ENCODE measurements at places on chromosomes 7 and 10.

DNA sequence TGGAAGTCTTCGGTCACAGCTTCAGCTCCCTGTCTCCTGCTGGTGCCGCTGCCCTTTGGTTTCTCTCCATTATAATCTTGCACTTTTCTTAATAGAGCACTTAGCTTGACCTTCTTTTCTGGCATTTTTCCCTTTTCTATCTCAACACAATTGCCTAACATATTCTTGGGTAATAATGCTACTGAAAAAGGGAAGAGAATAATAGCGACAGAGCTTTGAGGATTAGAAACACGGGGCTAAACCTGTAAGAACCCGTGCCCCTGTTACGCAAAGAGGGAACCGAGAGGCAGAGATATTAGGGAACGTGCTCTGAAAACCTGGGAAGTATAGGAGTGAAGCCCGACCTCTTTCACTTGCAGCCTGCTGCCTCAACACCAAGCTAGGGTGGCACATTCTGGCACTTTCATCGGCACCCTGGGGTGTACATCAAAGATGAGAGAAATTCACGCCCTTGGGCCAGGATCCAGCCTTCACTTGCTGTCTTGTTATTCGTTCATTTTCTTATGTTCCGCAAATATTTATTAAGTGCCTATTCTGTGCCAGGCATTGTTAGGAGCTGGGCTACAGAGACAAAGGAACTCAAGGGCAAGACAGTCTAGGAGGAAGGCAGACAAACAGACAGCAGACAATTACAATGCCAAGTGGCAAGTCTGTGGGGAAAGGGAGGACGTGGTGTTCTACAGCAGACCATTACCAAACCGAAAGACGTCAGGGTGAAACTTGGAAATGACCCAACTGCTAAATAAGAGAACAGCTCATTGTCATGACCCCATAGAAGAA is 33.0 kb upstream of the GALNTL5 start:
- DNase-seq = no peak

DNA sequence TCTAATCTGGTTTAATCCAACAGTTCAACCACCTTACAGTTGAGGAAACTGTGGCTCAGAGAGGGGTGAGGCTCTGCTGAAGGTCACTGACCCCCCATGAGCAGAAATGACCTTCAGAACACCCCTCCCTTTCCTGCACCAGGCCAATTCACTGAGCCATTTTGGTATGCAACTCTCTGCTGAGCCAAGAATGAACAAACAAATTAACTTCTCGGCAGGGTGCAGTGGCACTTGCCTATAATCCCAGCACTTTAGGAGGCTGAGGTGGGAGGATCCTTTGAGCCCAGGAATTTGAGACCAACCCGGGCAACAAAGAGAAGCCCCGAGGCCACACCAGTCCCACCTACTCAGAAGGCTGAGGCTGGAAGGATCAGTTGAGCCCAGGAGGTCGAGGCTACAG is 29.8 kb downstream of the PDGFA start:
- no peak for DNase-seq

DNA sequence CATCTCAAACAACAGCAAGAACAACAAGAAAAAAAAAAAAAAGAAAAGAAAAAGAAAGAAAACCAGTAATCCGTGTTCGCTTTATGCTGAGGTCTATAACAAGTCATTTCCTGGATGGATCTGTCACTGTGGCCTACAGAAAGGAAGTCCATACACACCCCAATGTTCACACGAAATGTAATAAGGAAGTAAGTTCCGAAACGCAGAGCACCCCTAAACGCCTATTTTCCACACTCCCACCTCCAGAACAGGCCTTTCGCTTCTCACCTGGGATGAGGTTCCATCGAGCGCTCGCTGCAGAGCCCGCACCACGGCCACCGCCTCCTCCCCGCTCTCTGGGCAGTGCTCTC is 735 bp downstream of the ZNF394 start:
- no peak for DNase-seq

- peak; percentile 95 for DNase-seq
Measured at GRCh38 chr10:110353244-110354119, 48.8 kb upstream of the SMNDC1 start.

GRCh38 chr10:97571622-97572021 is 957 bp upstream of the ANKRD2 start:
- no peak for DNase-seq

DNA sequence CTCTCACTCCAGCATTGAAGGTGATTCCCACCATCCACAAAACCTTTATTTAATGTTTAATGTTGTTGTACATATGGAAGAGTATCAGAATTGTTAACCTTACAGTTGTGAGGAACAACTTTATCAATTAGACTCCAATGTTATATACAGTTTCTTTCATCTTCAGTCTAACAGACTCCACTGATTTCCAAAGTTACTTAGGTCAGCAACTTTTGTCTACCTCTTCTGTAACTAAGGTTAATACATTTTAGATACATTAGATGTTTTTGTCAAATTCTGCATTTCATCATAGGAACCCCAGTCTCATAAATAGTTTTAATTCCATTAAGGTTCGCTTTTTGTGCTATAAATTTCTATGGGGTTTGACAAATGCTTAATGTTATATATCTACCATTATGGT is 223.9 kb upstream of the POM121L12 start:
- DNase-seq = no peak

GRCh38 chr7:116806046-116806944 is 56.1 kb upstream of the CAPZA2 start:
- no peak for DNase-seq

DNA sequence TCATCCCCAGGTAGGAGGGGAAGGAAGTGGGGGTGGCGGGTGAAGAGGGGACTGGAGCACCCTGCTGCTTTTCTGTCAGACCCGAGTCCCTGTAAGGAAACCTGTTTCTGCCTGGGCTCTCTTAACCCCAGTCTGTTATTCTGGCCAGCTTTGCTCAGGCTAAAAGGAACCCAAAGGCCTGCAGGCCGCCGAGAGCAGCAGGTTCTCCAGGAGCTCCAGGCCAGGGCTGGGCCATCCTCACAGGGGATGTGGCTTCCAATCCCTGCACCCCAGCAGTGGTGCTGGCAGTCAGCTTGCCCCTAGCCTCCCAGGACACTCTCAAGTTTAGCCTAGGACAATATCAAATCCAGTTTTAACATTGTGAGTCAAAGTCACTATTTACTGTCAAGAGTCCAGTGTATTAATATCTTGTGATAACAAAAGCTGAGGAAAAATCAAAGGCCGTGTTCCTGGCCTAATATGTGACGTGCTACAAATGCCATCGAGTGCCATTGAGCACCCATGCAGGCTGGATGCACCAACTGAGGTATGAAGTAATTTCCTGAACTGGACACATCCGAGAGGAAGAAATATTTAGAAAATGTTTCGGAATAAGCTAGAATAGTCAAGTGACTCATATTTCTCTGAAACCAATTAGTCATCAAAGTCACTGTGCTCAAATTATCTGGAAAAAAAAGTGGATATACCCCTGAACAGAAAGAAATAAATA is 7.0 kb downstream of the PKD1L1 start:
- peak; percentile 84 for DNase-seq

GRCh38 chr7:129227646-129228578 is 3.1 kb downstream of the AHCYL2 start:
- DNase-seq = no peak

GRCh38 chr7:71988201-71988600 is 423.9 kb downstream of the CALN1 start:
- DNase-seq = no peak

DNA sequence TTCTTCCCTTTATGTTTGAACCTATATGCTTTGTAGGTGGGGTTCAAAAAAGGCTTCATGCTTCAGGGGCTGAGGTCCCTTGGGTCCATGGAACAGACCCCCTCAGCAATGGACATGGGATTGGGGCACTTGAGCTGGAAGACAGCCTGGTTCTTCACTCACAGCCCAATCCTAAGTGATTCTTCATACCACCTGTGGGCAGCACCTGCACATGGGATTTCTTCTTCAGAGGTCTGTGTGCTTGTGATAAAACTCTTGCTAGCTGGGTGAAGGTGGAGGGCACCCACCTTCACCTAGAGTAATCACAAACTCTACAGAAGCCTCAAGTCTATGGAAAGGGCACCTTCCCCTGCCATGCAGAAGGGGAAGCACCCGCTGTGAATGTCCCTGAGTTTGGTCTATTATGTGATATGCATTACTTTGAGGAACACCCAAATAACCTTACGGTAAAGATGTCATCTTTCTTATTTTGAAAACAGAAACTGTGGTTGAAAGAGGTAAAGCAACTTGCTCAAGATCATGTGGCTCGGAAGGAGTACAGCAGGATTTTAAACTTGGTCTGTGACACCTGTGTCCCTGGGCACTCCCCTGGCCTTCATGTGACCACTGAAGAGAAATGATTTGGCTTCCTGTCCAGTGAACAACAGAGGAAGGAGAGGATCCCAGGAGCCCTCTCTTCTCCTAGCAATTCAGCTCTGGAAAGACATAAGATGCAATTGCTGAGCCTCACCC is 469.5 kb upstream of the ZMIZ1 start:
- DNase-seq = no peak

GRCh38 chr10:28668363-28669226 is 8.7 kb upstream of the BAMBI start:
- no peak for DNase-seq

- no peak for DNase-seq
Measured at GRCh38 chr7:18834577-18834976, 282.9 kb downstream of the TWIST1 start.

- no peak for DNase-seq
Measured at GRCh38 chr10:86599729-86600128, 54.6 kb upstream of the OPN4 start.

GRCh38 chr10:133157662-133158436 is 2.2 kb upstream of the KNDC1 start:
- DNase-seq = no peak

DNA sequence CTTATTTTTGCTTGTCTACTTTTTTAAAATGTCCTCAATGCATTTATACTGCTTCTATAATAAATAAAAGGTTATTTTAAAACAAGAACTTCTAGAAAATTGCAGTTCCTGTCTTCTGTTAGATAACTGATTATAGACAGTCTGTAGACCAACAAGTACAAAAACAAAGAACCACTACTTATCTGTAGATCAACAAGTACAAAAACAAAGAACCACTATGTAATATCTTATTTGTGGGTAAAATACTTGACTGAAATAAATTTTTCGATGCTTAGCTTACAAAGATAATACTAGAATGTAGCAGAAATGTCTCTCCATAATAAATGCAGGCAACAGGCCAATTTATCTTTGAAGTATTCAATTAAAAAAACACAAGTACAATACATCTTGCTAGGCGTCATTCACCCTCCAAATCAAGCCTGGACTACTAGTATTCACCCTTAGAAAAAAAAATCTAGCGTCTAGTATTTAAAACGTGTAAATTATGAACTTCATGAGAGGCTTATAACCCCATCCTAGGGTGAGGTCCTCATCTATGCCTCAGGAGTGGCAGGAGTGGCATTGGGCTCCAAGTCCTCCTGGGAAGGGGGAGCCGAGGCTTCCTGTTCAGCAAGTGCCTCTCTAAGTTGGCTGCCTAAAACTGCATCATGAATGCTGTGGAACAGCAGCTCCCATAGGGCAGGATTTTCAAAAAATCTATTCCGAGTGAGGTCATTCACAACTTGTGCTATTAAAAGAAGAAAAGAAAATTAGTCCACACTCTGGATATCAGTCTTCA is 26.6 kb downstream of the PSMC2 start:
- no peak for DNase-seq

- DNase-seq = no peak
Measured at GRCh38 chr10:24223953-24224352, 15.0 kb downstream of the KIAA1217 start.

GRCh38 chr7:145698526-145699262 is 417.9 kb upstream of the CNTNAP2 start:
- no peak for DNase-seq

DNA sequence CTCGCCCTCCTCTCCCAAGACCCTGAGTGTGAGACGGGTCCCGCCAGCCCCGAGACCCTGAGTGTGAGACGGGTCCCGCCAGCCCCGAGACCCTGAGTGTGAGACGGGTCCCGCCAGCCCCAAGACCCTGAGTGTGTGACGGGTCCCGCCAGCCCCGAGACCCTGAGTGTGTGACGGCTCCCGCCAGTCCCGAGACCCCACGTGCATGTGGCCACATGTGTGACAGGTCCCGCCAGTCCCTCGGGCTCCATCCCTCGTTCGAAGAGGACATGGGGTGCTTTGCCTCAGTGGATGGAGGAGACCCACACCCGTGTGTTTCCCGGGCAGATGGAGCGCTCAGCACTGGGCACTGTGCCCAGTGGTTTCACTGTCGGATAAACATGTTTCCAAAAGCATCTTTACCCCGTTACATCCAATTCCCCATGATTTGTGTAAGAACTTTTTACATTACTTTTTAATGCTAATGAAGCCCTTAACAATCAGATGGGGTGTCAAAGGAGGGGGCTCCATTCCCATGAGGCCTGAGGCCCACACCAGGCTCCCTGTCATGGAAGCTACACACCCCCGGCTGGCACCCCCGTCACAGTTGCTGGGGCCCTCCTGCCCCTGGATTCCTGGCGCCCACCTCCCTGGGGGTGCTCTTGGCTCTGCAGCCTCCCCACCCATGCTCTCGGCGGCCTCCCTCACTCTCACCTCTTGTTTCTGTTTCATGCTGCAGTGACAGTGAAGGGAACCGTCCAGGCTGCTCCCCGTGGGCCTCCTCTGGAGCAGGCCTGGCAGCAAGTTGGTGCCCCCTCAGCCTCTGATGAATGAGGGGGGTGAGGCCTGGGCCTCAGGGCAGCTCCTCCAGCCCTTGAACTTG is 48.5 kb upstream of the CFAP46 start:
- no peak for DNase-seq

DNA sequence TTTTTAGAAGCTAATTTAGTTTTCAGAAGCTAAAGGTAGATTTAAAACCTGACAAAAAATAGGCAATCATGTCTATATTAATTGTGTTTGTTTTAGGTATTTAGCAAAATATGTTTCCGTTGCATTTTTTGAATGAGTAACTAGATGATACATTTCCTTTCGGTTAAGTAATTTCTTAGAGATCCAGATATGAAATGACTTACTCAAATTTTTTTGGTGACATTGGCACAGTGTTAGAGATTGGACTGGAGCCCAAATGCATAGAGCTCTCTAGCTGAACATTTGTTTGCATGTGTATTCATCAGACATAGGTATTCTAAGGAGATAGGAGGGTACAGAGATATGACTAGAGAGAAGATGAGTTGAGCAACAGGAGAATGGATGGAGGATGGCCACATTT is 1.9 kb downstream of the BUB3 start:
- DNase-seq = peak; percentile 69

GRCh38 chr10:82358486-82359099 is 483.6 kb downstream of the NRG3 start:
- no peak for DNase-seq

GRCh38 chr10:66926841-66927240 is 1.0 kb downstream of the LRRTM3 start:
- DNase-seq = no peak

- DNase-seq = no peak
Measured at GRCh38 chr10:109902992-109903947, 20.0 kb downstream of the XPNPEP1 start.

GRCh38 chr7:45054442-45054841 is 34.3 kb downstream of the NACAD start:
- no peak for DNase-seq

DNA sequence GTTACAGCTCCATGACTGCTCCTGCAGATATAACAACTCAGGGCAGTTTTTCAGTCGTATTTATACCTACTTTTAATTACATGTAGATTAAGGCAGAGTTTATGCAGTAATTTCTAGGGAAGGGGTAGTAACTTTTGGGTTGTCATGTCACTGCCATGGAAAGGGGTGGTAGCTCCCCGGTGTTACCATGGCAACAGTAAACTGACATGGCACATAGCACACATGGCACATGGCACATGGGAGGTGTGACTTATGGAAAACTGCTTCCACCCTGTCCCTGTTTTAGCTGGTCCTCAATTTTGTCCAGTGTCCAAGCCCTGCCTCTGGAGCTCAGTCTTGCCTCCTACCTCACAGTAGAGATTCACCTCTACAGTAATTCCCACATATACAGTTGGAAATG is 3.9 kb upstream of the TOMM7 start:
- no peak for DNase-seq

- DNase-seq = no peak
Measured at GRCh38 chr10:74063256-74063655, 65.3 kb downstream of the VCL start.
